Vagina (tissue), 2 donors: ENCODE measurements at places on chromosomes 5 and 9.

DNA sequence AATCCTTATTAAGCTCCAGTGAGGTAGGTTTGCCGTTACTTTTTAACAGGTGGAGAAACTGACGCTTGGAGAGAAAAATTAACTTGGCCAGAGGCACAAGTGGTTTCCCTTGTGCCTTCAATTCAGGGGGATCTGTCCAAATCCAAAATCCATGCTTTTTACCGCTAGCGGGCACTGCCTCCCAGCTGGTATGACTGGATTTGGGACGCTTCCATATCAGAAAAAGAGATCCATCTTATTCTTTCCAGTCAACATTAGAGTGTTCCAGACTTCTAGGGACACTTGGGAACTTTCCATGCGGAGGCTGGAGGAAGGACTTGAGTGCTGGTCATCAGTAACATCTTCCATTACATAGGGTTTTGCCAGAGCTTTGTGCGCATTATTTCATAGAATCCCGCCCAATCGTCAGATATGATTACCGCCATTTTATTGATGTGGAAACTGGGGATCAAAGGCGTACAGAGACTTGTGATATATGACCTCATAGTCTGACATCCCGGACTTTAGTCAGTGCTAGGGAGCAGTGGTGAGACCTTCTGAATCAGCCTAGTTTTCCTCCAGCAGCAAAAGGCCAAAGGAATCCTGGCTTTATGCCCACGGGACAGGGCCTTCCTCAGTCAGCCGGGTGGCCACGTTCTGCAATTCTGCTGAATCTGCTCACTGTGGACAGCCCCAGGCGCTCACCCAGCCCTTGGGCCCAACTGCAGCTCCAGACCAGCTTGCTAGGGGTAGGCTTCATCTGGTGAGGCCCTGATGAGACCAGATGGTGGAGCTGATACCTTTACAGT, 1.1 kb upstream of the GNPDA1 start:
- DNase-seq: no peak

DNA sequence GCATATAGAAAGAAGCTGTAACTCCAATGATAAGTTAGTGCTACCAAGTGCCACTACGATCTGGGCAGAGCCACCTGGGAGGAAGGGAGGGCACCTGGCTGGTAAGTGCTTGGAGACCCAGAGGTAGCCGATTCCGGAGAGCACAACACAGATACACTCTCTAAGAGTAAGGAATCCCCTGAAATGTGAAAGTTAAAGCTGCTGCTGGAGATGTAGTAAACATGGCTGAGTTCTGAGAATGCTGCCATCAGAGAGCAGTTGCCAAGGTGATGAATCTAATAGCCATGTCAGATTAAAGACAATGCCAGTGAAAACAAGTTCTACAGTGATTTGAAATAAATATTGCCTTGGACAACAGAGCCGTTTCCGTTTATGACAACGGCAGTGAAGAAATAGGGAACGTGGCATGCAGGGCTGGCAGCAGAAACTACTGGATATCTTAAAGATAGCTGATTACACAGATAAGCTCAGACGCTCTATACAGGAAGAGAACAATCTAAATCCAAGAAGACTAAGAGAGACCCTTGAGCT, 561.2 kb upstream of the C9orf72 start:
- DNase-seq: no peak

GRCh38 chr5:134151723-134152122, 25.0 kb downstream of the SKP1 start:
- no peak for DNase-seq

GRCh38 chr9:38088006-38088925, 19.2 kb upstream of the SHB start:
- DNase-seq: peak; percentile 86

GRCh38 chr9:69951411-69951810, 92.2 kb upstream of the MAMDC2 start:
- no peak for DNase-seq
